Stimulated activated CD4-positive, alpha-beta T cell treated with anti-CD3 and anti-CD28 coated beads, Interleukin-4, amount 100 ng/mL, for 4 hours (primary cell): ENCODE measurements at places on chromosomes 11 and 22.

DNA sequence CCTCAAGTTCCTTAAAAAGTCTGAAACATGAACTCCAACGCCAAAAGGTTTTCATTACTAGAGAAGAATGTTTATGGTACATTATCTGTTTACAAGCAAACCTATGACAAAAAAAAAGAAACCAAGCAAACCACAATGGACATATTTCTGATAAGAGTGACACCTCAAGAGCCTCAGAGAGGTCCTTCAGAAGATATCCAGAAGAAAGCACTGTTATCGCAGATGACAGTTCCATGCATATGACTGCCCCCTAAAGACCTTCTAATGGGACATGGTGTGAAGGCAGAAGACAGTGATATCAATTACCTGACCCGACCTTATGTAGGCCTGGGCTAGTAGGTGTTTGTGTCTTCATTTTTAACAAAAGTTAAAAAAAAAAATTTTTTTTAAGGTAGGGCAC, 3.1 kb downstream of the HDHD5 start:
- DNase-seq = no peak

GRCh38 chr11:24794064-24794463, 297.2 kb downstream of the LUZP2 start:
- DNase-seq = no peak

- DNase-seq = no peak
Observed at GRCh38 chr22:22465782-22466181, 42.8 kb downstream of the ZNF280B start.

- DNase-seq = no peak
Observed at GRCh38 chr11:66749091-66749490, 20.1 kb upstream of the SPTBN2 start.

DNA sequence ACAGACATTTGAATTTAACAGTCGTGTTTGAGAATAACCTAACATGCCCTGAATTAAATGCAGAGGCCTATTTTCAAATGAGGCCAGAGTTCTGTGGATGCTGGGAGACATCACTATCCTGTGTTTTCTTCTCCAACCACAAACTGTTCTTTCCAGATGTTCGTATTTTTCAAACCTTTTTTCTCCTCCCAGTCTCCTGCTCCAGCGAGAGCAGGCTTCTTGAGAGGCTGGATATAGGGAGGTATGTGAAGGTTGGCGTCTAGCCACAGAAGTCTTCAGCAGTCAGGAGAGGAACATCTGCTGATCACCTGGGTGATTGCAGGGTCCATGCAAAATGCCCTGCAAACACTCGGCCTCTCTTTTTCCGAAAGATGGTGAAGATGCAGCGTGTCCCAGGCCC, 126.3 kb downstream of the C11orf91 start:
- DNase-seq = no peak

DNA sequence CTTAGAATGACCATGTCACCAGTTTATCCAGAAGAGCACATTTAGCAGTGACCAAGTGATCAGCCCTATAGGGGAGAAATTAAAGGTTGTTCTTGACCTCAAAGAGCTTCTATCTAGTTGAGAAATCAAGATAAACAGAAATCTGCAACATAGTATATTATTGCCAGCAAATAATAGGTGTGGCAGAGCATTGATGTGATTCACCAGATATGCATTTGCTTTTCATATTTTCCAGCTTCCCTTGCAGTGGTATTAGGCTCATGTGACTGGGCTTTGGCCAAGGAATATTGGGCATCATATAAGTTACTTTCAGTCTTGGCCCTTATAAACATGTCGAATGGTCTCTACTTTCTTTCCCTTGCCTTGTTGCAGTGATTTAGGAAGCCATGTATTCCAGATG, 34.5 kb downstream of the COMMD9 start:
- no peak for DNase-seq

- no peak for DNase-seq
Observed at GRCh38 chr11:132866783-132867545, 665.3 kb downstream of the OPCML start.

- DNase-seq = no peak
Observed at GRCh38 chr11:88171982-88172381, 3.3 kb downstream of the RAB38 start.

GRCh38 chr11:117256573-117256972, 24.1 kb downstream of the RNF214 start:
- DNase-seq = no peak

GRCh38 chr11:64339754-64340408, at the start of gene CCDC88B:
TSS of gene CCDC88B (plus strand) at chr11:64340204. CDS start at chr11:64340267, 63 bp downstream.
- DNase-seq = peak; percentile 80

GRCh38 chr22:27578937-27579617, 222.5 kb downstream of the MN1 start:
- DNase-seq = no peak

- DNase-seq = no peak
Observed at GRCh38 chr22:32208681-32209080, 3.8 kb upstream of the RFPL2 start.

GRCh38 chr11:93747122-93747521, 5.7 kb downstream of the C11orf54 start:
- no peak for DNase-seq

- DNase-seq = no peak
Observed at GRCh38 chr11:133966172-133966651, 9.4 kb upstream of the IGSF9B start.

GRCh38 chr11:61083601-61084147, 18.6 kb upstream of the CD5 start:
- DNase-seq = peak; percentile 43

DNA sequence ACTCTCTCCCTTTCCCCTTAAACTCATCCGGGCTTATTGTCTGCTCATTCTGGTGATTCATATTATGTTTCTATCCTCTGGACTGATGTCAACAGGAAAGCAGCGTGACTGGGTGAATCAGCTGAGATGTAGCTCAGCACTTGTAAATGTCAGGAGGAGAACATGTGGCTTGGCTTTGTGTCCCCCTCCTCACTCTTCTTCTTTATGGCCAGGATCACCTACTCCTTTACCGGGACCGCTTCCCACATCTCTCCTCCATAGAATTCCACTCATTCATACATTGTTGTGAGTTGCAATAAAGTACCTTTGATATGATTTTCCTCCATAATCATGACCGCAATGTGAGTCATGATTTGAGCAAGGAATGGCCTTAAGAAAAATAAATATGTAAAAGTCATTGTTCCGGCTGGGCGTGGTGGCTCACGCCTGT, 15.8 kb upstream of the SYN3 start:
- no peak for DNase-seq
